Glomerular endothelial cell (primary cell): ENCODE measurements at places on chromosomes 1 and 21.

GRCh38 chr1:228530951-228531731, 44.0 kb downstream of the RNF187 start:
- no peak for DNase-seq

GRCh38 chr1:224594360-224594759, 21.8 kb upstream of the CNIH3 start:
- DNase-seq = no peak

DNA sequence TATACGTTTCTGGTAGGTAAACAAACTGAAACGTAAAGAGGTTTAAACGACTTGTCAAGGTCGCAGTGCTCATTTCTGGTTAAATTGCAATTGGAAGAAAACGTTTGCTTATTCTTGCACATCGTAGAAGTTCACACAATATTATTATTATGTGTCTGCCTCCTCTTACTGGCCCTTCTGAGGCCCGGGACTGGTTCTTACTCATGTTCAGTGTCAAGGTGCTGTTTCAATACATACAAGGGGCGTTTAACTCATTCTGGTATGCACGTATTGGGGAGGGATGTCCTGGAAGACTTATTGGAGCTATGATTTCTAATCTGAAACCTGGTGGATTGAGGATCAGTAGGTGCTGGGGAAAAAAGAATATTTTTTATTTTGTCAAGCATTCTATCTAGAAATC, 932 bp downstream of the RPF1 start:
- no peak for DNase-seq

DNA sequence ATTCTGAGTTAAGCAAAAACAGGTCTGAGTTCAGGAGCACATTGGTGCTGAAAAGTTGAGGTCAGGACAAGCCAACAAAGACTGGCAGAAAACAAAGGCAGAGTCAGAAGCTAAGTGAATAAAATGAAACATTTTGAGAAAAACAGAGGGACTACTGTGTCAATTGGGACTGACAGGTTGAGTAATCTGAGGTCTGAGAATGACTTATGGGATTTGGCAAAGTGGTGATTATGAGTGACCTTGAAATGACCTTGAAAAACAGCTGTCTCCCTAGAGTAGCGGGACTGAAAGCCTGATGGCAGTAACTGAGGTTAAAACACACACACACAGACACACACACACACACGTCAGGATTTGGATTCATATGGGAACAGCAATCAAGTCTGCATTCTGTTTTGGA, 8.8 kb upstream of the COG2 start:
- no peak for DNase-seq

DNA sequence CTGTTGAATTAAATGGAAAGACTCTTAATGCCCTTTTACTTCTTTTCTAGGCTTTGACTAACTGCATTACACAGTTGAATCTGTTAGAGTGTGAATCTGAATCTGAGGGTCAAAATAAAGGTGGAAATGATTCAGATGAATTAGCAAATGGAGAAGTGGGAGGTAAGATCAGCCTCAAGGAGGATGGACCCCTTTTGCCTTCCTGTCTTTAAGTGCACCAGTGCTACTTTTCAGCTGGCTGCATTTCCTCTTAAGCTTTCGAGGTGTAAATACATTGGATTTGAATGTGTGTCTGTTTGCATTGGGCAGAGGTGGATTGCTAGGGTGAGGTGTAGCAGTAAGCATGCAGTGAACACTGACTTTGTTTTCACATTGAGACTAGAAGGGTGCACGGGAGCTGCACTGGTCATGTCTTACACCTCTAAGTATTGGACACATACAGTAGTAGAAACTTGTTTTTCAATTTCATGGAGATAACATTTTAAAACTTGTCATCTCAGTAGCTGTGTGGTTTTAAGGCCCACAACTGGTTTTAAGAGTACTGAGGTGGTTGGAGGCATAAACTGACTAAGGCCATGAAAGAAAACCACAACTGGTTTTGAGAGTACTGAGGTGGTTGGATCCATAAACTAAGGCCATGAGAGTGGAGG, 35.4 kb downstream of the MIA3 start:
- no peak for DNase-seq

- no peak for DNase-seq
Observed at GRCh38 chr1:19754482-19754881, 45.2 kb downstream of the TMCO4 start.

GRCh38 chr1:234745276-234745675, 135.3 kb upstream of the IRF2BP2 start:
- DNase-seq = no peak

DNA sequence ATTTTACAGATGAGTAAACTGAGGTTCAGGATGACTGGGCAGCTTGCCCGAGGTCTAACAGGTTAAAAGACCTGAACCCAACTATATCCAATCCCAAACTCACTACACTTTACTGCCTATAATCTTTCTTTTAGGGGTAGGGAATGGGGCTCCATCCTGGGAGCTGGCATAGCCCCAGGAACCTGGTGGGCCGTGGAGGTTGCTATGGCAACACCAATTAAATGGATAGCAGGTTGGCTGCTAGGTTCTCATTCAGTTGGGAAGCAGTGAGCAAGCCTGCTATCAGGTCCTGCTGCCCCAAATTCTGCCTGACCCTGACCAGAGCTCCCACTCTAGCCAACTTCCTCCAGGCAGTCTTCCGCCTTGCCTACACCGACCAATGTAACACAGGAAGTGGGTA, 40.9 kb downstream of the LRP8 start:
- no peak for DNase-seq

- no peak for DNase-seq
Observed at GRCh38 chr1:66873111-66873510, 51.5 kb downstream of the DNAI4 start.

DNA sequence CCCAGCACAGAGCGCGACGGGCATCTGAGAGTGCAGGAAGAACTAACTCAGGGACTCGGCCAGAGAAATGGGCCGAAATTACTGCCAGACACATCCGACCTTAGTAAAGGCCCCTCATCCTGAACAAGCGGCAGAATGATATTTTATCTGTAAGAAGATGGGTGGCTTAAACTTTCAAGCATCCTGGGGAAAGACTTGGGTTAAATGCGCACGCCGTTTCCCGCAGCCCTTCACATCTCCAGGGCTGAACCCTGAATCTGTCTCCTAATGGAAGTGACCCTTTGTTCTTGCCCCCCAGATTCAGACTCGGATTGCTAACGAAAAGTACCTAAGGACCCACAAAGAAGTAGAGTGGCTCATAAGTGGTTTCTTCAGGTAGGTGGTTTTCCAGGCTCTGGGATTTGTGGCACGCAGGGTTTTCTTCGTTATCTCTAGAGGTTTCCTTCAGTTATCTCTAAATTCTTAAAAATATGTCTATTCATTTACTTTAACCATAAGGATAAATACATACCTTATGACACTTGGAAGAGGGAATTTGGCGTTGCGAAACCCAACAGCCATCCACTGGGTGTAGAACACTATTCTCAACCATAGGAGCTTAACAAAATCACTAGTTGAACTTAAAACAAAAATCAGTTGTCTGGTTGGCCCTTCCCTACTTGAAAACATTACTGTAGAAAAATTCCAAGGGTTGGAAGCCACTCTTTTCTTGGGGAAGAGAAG, 627 bp downstream of the RIIAD1 start:
- DNase-seq = no peak

- no peak for DNase-seq
Observed at GRCh38 chr1:8378981-8379470, 61.1 kb downstream of the SLC45A1 start.

GRCh38 chr1:77632216-77632615, 50.2 kb downstream of the ZZZ3 start:
- DNase-seq = no peak
